ENCODE measurements at places on chromosomes 6 and 20.

DNA sequence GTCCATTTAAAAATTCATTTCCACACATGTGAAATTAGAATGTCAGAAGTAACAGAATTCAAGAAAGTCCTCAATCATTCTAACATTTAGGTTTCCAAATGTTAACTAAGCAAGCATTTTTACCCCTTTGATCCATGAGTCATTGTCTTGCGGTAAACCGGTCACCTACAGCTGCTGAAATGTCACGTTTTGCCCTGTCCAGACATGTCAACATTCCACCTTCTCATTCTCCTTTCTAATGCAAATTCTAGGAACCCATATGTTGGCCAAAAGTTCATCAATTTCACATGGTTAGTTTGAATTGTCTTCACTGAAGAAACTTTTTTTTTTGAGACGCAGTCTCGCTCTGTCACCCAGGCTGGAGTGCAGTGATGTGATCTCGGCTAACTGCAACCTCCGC, 117.2 kb downstream of the IPCEF1 start:
- DNase-seq = no peak

GRCh38 chr6:128997880-128998279, 114.9 kb downstream of the LAMA2 start:
- no peak for DNase-seq

DNA sequence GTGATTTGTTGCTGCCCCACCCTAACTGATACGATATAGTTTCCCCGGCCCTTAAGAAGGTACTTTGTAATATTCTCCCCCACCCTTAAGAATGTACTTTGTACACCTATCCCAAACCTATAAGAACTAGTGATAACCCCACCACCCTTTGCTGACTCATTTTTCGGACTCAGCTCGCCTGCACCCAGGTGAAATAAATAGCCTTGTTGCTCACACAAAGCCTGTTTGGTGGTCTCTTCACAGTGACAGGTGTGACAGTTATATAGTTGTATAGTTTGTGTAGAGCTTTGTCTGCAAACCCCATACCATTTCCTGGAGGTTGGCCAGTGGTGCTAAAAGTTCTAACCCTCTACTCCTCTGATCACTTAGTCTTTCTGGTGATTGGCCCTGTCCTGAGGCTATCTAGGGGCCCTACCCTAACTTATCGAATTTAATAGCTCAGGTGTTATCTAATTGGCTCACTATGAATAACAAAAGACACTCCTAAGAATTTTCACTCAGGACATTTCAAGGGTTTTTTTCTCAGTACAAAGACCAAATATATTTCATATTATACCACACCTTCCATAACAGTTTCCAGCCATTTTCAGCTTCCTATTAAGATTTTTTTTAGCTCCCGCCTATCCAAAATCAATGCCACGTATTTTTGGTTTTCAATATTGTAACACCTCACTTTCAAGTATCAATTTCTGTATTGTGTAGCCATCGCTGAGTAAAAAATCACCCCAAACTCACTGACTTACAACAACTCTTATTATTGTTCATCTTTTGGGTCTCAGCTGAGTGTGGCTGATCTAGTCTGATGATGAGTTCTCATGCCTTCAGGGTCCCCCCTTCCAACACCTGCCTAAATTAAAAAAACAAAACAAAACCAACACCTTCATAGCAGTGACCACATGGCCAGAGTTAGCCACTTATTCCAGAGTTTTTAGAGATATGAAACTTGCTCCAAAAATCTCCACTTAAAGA, 9.8 kb upstream of the BTN1A1 start:
- no peak for DNase-seq

DNA sequence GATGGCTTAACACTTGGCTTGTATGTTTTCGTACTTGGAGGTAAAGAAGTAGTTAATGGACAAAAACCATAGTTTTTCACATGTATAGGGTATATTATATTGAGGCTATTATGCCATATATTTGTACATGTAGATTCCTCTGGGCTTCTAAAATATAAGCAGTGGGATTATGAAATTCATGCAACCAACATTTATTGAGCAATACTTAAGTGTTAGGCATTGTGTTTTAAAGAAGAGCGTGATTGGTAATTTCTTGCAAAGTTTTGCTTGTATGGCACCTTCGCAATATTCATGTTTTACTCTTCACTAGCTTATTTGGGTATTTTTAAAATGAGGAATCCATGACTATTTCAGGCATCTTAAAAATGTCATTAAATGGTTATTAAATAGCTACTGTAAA, 2.5 kb downstream of the TULP4 start:
- no peak for DNase-seq

GRCh38 chr6:131574133-131574532, 1.1 kb downstream of the ARG1 start:
- DNase-seq = no peak

- DNase-seq = no peak
These were observed 165.1 kb upstream of the AFDN start for GRCh38 chr6:167661552-167662044.

GRCh38 chr6:139857143-139857542, 482.7 kb upstream of the CITED2 start:
- no peak for DNase-seq

- no peak for DNase-seq
These were observed 57.5 kb downstream of the ILRUN start for GRCh38 chr6:34638834-34639736.

GRCh38 chr20:3106658-3107463, 22.3 kb upstream of the AVP start:
- peak; percentile 98 for DNase-seq

GRCh38 chr6:4671587-4672115, 104.6 kb upstream of the CDYL start:
- DNase-seq = no peak

GRCh38 chr6:133207754-133208153, 33.4 kb upstream of the EYA4 start:
- DNase-seq = no peak

GRCh38 chr6:79526897-79527296, 10.3 kb downstream of the LCA5 start:
- DNase-seq = no peak

- no peak for DNase-seq
These were observed 273.8 kb downstream of the SAMD5 start for GRCh38 chr6:147782302-147782701.

- DNase-seq = no peak
These were observed 93.6 kb upstream of the TAB2 start for GRCh38 chr6:149223904-149224351.

GRCh38 chr6:43496370-43497128, 13.6 kb downstream of the LRRC73 start:
- no peak for DNase-seq

DNA sequence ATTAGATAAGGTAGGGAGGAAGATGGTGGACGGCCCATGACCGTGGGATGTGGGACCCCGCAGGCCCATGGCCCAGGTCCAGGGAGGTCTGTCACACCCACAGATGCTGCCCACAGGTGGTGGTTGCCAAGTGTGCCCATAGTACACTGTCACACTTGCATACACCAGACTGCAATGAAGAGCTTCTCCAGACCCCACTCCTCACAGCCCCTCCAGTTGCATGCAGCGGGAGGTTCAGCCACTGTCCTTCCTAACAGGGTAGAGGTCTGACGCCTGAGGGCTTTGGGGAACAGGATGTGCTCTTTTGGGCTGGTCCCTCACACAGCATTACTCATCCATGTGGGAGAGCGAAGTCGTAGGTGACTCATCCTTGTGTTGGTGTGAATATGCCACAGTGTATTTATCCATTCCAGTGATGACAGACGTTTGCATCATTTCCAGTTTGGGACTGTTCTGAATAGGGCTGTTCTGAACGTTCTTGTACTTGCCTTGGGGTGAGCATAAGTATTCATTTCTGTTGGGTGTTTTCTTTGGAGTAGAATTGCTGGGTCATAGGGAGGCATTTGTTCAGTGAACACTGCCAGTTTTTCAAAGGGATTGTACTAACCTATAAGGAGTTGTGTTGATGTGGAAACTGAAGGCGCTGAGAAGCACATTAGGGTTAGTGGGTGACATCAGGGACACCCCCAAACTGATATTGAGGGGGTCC, 10.1 kb upstream of the PYGB start:
- no peak for DNase-seq

GRCh38 chr6:34412643-34413214, 13.1 kb downstream of the RPS10 start:
- no peak for DNase-seq

DNA sequence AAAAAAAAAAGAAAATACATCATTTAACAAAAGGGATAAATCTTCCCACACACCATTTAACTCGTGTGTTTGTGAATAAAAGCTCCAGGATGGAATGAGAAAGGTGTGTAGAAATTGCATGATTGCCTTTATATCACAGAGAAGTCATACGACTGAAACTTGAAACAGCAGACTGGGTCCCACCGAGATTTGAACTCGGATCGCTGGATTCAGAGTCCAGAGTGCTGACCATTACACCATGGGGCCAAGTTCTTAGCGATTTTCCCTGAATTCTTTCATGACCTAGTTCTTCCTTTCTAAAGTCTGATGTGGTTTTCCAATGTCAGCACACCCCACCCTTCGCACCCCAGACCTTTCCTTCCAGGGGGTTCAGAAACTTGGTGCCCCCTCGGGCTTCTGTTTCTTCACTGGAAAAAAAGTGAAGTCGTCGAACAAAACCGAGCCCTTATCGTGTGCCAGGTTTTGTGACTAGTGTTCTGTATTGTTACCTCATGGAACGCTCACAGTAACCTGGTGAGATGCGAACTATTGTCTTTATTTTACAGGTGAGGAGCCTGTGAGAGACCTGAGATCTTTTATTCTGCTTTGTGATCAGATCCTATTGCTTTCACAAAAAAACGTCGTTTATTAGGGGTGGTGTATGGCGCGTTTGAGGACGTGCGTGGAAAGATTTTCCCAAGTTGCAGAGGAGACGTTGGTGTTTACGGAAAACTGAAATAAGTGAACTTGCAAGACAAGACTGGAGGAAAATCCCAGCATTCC, 120.8 kb downstream of the OR2B2 start:
- peak; percentile 80 for DNase-seq

DNA sequence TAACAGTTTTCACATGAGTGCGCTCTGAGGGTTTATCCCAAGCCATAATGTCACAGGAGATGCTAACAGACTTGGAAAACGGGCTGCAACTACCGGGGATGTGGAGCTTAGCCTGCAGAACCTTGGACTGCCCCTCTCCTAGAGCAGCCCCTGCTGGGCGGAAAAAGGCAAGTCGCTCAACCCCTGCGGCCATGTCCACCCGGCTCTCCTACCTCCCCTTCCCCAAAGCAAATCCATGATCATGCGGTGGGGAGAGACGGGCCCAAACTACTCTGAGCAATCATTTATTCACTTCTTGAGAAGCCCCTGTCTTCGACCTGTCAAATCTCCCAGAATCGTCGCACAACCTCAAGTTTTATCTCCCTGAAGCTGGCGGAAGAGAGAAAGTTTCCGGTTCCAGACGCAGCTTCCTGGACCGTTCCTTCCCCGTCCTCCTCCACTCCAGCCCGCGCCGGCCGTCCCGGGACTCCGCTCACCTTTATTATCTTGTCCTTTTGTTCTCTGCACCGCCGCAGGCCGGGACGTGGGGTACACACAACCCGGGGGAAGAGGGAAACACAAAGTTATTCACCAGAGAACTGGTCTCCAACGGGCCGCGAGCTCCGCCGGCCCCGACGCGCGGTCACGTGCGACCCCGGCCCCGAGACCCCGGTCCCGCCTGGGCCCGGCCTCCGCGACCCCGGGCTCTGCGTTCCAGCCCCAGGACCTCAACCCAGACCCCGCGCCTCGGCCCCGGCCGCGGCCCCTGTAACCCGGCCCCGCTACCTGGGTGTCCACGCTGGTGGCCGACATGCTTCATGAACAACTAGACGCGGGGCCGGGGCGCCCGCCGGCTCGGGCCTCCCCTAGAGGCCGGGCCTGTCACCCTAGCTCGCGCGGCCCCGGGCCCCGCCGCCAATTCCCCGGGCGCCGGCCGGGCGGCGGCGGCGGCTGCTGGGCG, 560 bp downstream of the YTHDF1 start:
- no peak for DNase-seq

GRCh38 chr6:79551401-79551800, 14.2 kb upstream of the LCA5 start:
- no peak for DNase-seq

DNA sequence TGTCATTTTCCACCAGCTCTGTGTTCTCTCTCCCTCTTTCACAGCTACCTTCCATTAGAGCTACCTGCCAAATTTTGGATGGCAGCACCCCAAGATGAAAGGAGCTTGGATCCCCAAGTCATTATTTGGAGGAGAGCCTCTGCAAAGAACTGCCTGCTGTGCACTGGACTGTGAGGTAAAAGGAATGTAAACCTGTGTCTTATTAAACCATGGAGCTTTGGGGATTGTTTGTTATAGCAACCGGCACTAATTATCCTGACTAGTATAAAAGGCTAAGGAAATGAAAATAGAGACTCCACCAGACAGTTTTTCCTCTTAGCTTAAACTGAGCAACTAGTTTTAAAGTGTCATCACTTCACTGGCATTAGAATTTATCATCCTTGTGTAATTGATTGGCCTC, 191.6 kb upstream of the DTNBP1 start:
- DNase-seq = no peak

GRCh38 chr6:52499026-52499425, 77.8 kb downstream of the TRAM2 start:
- no peak for DNase-seq

DNA sequence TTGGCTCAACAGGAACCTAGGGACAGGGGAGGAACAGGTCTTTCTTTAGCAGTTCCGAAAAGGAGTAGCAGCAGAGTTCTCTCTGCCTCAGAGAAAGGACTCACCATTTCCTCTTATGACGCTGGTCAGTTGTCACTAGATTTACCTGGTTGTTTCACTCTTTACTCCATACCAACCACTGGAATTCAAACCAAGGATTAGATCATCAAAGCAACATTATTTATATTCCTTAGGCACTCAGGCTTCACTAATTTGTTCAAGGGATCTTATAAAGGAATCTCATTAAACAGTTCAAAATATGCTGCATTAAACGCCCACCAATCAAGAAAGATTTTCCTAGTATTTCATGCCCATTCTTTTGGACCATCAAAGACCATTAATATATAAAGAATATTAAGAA, 1129.5 kb upstream of the MAP3K7 start:
- no peak for DNase-seq

GRCh38 chr20:50625986-50626677, 65.2 kb downstream of the RIPOR3 start:
- DNase-seq = peak; percentile 32

DNA sequence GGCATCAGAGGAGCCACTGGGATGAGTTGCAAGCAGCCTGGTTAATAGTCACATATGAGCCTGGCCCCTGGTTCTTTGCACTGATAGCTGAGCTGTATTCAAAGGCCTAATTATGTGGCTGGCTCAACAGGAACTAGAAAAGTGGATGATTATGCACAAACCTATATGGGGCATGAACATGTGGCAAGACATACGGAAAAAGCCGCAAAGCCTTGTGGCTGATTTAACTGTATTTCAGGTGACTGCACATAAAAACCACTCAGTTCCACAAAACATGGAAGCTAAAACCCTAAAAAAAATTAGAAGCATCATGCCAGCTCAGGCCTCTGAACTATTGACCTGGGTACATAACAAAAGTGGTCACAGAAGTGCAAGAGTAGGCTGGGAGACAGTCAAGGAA, 13.0 kb upstream of the MUC22 start:
- no peak for DNase-seq

- DNase-seq = no peak
These were observed 294.5 kb downstream of the CD83 start for GRCh38 chr6:14412026-14412425.

GRCh38 chr6:338815-339262, 46.6 kb downstream of the DUSP22 start:
- no peak for DNase-seq

Measured in NCI-H345 (cell line).